ENCODE measurements at places on chromosomes 11 and 22.

DNA sequence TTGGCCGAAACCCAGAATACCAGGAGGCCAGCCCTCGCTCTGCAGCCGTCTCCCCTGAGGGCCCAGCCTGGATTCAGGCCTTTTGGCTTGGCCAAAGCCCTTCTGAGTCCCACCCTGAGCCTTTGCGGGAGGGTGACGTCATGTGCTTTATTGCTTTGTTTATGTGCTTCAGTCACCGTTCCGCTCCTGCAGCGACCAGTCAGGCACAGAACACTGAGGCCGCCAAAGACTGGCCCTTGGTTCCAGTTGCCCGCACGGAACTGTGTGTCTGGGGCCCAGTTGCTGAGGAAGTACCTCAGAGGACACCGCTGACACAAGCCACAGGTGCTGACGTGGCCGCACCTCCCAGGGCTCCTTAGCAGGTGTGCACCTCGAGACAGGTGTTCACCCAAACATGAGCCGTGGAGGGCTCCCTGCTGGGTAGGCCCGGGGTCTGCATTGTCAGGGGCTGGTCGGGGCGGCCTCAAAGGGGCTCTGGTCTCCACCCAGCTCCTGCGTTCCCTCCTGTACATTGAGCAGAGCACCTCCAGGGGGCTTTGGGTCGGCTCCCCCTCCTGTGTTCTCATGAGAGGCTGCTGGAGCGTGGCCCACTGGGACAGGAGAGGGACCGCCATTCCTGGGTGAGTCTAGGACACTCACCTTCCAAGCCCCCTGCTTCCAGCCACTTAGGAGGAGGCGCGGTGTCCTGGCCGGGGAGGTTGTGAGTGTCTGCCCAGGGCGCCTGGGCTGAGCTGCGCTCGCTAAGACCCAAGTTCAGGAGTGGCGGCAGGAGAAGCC is 376.8 kb downstream of the TBC1D22A start:
- DNase-seq: peak; percentile 69

DNA sequence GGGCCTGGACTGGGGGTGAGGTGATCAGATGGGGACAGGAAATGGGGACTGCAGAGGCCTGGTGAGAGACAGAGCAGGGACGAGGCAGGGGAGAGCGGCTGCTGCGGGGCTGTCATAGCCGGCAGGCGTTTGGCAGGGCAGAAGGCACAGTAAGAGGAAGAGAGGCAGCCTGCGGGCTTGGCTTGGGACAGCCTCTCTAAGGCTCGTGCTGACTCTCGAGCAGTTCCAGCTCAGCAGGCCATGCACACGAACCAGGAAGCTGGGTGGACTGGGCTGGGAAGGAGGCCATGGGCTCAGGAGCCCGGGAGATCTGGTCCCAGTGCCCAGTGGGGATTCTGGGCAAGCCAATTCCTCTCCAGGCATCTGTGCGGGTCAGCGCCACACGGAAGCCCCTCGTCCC is 19.6 kb upstream of the EIF3D start:
- peak; percentile 22 for DNase-seq

DNA sequence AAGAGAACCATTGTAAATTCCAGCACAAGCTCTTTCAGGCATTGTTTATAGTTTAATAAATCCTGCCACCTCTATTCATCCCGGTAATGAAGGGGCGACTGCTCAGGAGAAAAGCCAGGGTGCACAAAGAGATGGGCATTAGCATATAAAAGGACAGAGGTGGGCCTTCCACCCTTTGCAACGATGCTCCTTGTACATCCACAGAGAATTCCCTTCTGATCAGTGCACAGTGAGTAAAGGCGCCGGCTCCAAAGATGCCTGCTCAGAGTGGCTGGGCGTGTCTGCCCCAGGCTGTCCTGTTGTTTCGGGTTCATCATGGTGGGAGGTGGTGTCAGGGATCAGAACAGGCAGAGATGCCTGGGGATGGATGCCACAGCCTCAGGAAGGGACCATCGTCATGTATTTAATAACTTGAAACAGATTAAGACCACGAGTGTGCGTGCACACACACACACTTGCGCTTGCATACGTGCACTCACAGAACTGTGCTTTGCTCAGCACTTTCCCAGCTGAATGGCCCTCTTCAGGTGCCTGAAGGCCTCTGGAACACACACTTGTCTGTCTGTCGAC is 305.0 kb downstream of the TBC1D22A start:
- no peak for DNase-seq

GRCh38 chr11:131923309-131923708 is 552.9 kb downstream of the NTM start:
- DNase-seq: no peak

DNA sequence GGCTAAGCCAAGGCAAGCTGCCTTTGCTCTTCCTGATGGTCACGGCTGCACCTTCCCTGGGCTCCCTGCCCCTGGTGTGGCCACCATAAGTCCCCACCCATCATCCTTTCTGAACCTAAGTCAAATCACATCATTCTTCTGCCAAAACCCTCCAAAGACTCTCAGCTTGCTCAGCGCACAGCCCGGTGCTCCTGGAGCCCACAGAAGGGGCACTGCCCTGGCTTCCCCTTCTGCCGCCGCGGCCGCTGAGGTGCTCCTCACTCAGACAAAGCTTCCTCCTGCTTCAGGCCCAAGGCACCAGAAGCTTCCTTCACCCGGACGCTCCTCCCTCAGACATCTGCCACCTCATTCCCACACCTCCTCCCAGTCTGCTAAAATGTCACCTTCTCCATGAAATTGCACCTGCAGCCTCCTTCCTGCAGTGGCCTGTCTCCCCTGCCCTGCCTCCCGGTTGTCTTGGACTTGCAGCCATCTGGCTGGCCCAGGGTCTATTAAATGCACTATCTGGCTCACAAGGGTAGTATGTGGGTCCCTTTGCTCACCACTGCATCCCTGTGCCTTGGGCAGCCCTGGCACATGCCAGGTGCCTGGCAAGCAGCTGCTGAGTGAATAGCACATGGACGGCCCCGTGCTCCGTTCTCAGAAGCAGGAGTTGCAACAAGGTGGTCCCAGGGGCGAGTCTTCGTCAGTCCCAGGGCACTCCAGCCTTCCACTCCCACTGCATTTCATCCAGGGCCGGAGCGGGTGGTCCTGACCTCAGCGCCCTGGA is 108.2 kb downstream of the WNT7B start:
- DNase-seq: no peak

DNA sequence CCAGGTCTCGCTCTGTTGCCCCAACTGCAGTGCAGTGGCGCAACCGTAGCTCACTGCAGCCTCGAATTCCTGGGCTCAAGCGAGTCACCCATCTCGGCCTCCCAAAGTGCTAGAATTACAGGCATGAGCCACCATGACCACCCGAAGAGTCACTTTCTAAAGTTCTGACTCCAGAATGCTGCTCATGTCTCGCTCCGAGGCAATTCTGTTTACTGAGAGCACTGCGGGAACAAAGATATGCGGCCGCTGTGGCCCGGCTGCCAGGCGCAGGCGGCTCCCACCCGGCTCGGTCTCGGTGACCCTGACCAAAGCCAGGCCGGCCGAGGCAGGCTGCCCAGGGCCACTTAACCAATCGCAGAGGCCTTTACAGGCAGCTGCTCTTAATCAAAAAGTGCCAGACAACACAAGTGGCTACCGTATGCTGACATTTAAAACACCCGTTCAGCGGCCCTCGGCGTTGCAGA is 78.7 kb downstream of the PHF21B start:
- DNase-seq: no peak

- DNase-seq: peak; percentile 23
Observed at GRCh38 chr11:118314988-118315411, 10.5 kb downstream of the CD3E start.

DNA sequence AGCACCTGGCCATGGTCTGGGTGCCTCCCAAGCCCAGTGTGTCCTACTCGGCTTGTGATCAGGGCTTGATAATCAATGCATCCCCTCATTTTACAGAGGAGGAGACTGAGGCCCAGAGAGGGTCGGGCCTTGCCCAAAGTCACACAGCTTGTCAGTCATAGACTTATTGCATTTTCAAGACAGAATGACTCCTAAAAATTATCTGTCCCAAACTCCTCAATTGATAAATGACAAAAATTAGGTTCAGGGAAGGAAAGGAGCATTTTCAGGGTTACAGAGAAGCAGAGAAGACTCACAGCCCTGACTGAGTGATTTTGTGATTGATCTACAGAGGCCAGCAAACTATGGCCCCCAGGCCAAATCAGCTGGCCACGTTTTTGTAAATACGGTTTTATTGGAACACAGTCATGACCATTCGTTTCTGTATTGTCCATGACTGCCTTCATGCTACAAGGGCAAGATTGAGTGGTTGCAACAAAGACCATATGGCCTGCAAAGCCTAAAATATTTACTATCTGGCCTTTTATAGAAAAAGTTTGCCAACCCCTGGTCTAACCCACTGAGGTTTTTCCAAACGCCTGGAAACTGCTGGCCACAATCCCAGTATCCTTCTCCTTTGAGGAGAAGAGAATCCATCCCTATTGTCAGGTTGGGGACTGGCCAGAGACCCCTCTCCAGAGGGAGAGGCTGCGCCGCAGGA is 35.1 kb upstream of the NAV2 start:
- DNase-seq: no peak

- peak; percentile 46 for DNase-seq
Observed at GRCh38 chr22:49152127-49152938, 675.3 kb downstream of the BRD1 start.

- peak; percentile 44 for DNase-seq
Observed at GRCh38 chr11:36000616-36001190, 56.8 kb downstream of the LDLRAD3 start.

DNA sequence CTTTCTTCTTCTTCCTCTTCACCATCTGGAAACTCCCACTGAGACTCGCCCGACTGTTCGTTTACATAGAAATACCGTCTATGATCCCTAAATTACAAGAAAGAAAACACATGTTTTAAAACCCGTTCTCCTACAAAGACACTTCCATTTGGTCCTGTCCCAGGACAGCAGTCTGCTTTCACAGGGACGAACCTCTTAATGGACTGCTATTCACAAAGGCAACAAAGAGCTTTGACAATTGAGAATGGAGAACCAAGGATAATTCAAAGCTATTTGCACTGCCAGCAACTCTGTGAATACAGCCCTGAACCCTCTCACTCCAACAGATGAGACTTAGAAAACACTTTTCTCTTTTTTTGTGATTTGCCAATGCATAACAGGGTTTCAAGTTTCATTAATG is 16.3 kb upstream of the AGBL2 start:
- no peak for DNase-seq

DNA sequence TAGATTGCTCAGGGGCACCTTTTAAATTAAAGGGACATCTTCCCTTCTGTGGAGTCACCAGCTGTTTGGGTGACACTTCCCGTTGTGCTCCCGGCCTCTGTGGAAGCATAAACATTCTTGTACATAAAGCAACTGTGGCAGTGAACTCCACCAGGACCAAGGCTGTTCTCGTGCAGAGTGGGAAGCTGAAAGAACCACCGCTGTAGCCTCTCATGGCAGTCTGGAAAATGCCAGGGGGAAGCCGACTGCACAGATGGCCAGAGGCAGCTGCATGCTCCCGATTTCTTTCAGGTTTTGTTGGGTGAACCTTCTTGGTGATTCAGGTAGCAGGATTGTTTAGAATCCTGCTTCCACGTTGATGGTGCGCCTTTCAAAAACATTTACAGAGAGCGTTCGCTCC is 10.3 kb downstream of the UBASH3B start:
- no peak for DNase-seq
